IPS DF 6.9 (cell line): ENCODE measurements at places on chromosomes 2 and 18.

DNA sequence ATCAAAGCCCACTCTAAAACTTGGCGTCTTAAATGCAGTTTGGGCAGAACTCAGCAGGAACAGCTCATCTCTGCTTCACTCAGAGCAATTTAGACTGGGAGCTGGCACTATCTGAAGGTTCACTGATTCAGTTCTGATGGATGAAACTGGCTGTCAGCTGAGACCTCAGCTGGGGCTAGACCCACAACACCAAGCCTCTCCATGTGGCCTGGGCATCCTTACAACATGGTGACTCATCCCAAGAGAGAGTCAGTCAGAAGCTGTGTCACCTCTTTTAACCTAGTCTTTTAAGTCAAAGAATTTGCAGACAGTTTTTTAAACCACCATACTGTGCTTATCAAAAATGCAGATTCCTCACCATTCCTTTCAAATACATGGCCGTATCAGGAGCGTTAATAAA, 62.6 kb upstream of the ZNF397 start:
- H3K36me3 ChIP-seq = no peaks in the 10 kb centered on the region
- H3K4me1 ChIP-seq = peaks cover 2% of the 10 kb centered on the region; the same call in 1 of the 2 replicates
- no peak for DNase-seq
- H3K27ac ChIP-seq = no peak overlapping the region
- H3K27me3 ChIP-seq = no peaks in the 10 kb centered on the region

- H3K27ac ChIP-seq = no peak overlapping the region
- no peaks in the 10 kb centered on the region for H3K27me3 ChIP-seq
- H3K4me3 ChIP-seq = no peak overlapping the region
- no peaks in the 10 kb centered on the region for H3K36me3 ChIP-seq
- no peak for DNase-seq
- 0 out of 2 replicates have a peak, but pooled peaks cover 1% of the 10 kb centered on the region for H3K4me1 ChIP-seq
These were observed 55.3 kb downstream of the EDAR start for GRCh38 chr2:108933691-108934117.

DNA sequence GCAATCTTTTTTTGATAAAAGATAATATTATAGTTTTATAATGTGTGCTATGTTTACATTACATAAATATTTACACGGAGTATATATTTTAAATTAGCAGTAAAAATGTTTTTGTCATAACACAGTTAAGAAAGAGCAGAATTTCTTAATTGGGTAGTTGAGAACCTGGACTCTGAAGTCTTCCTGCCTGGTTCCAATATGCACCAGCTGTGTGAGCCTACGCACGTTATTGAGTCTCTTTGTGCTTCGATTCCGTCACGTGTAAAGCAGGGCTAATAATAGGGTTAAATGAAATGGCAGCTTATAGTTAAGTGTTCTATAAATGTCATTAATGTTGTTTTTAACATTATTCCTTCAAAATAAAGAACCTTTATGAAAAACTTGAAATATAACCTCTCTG, 1.2 kb upstream of the CCDC88A start:
- DNase-seq = no peak
- no peak overlapping the region for H3K27ac ChIP-seq
- no peak overlapping the region for H3K4me3 ChIP-seq
- H3K36me3 ChIP-seq = no peaks in the 10 kb centered on the region
- H3K27me3 ChIP-seq = no peaks in the 10 kb centered on the region

GRCh38 chr2:142254031-142254430, 123.2 kb upstream of the LRP1B start:
- H3K27ac ChIP-seq = no peak overlapping the region
- DNase-seq = no peak
- H3K4me3 ChIP-seq = no peak overlapping the region
- H3K36me3 ChIP-seq = no peaks in the 10 kb centered on the region

DNA sequence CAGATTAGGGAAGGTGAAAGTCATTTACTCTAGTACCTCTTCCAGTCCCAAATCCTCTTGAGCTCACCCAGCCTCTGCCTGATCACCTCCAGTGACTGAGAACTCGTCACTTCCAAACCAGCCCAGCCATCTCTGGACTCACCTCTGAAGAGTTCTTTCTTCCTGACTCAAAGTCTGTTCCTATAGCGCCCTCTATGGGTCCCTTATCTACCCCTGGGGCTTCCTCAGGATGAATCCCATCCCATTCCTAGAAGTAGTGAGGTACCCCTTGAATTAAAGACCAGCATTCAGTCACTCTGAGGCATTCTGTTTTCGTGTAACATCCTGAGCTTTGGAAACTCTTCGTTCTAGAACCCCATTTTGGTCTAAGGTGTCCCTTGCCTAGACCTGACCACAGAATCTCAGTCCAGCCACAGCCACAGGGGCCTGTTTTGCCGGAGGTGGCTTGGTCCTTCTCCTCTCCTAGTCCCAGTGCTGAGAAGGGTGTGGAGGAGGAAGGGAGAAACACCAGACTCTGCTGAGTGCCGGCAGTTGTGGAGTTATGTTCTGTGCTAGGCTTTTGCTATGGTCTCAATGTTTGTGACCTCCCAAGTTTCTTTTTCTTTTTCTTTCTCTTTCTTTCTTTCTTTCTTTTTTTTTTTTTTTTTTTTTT, 32.7 kb downstream of the SIX3 start:
- H3K27me3 ChIP-seq = no peaks in the 10 kb centered on the region
- DNase-seq = no peak
- H3K36me3 ChIP-seq = no peaks in the 10 kb centered on the region
- H3K4me3 ChIP-seq = no peak overlapping the region
- no peak overlapping the region for H3K27ac ChIP-seq
- peaks cover 3% of the 10 kb centered on the region; the same call in 1 of the 2 replicates for H3K4me1 ChIP-seq

DNA sequence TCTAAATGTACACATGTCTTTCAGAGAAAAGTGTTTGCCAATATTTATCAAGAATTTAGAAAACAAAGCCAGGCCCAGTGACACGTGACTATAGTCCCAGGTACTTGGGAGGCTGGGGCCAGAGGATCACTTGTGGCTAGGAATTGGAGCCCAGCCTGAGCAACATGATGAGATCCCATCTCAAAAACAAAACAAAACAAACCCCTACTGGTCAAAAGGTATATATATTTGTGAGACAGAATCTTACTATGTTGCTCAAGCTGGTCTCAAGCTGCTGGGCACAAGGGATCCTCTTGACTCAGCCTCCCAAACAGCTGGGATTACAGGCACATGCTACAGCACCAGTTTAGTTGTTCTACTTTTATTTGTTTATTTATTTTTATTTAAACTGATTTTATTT, 79.2 kb downstream of the ZDBF2 start:
- H3K27me3 ChIP-seq = no peaks in the 10 kb centered on the region
- no peaks in the 10 kb centered on the region for H3K4me1 ChIP-seq
- no peak overlapping the region for H3K27ac ChIP-seq
- no peak overlapping the region for H3K4me3 ChIP-seq
- no peak for DNase-seq

- peaks cover 2% of the 10 kb centered on the region; the same call in 1 of the 2 replicates for H3K4me1 ChIP-seq
- no peak overlapping the region for H3K4me3 ChIP-seq
- H3K27ac ChIP-seq = no peak overlapping the region
- no peaks in the 10 kb centered on the region for H3K27me3 ChIP-seq
These were observed 293.7 kb upstream of the HDAC4 start for GRCh38 chr2:239694487-239694886.

DNA sequence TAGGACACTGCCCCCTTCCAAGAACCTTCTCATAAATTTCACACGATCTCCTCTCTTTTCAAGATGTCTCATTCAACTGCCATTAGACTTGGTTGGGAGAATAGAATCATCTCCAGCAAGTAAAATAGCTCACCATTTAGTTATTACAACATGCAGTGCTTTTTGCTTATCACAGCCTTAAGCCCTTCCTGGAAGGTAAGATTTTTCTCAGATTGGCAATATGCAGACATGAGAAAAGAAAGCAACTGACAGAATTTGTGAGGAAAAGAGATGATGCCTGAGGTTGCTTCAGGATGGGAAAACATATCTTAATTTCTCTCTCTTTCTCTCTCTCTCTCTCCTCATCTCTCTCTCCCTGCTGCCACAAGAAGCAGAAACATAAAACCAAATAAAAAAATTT, 855.1 kb upstream of the ACVR2A start:
- H3K36me3 ChIP-seq = no peaks in the 10 kb centered on the region
- no peaks in the 10 kb centered on the region for H3K4me1 ChIP-seq
- no peak overlapping the region for H3K4me3 ChIP-seq
- H3K27me3 ChIP-seq = no peaks in the 10 kb centered on the region

GRCh38 chr2:120265006-120265405, 12.4 kb downstream of the RALB start:
- H3K36me3 ChIP-seq = no peaks in the 10 kb centered on the region
- no peak for DNase-seq
- H3K27ac ChIP-seq = no peak overlapping the region
- H3K4me3 ChIP-seq = no peak overlapping the region
- H3K4me1 ChIP-seq = no peaks in the 10 kb centered on the region; the same call in 1 of the 2 replicates
- no peaks in the 10 kb centered on the region for H3K27me3 ChIP-seq

- peak; percentile 31 for DNase-seq
- H3K27me3 ChIP-seq = no peaks in the 10 kb centered on the region
These were observed 23.1 kb upstream of the DSG3 start for GRCh38 chr18:31424383-31424988.

- no peak for DNase-seq
- H3K4me1 ChIP-seq = no peaks in the 10 kb centered on the region
These were observed 1509.0 kb downstream of the LRP1B start for GRCh38 chr2:140621583-140622362.

DNA sequence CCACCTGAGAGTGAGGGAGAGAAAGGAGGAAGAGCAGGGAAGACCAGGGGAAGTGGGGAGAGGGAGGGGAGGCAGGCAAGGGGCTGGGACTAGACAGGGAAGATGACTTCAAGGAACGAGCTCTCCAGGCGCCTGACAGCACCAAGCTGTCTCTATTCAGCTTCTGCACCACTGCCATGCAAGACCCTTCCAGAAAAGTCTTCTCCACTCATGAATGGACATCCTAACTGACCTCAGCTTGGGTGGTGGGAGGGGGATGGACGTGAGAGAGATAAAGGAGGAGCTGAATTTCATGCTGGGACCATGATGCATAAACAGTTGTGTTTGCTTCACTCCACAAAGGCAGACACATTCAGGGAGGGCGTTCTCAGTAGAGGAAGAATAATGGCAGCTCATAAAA, 206.4 kb upstream of the ARL4C start:
- DNase-seq = no peak
- H3K27me3 ChIP-seq = no peaks in the 10 kb centered on the region
- no peaks in the 10 kb centered on the region for H3K36me3 ChIP-seq
- H3K4me1 ChIP-seq = peaks cover 1% of the 10 kb centered on the region; the same call in 1 of the 2 replicates

GRCh38 chr2:61959381-61960293, 54.2 kb downstream of the COMMD1 start:
- H3K4me3 ChIP-seq = no peak overlapping the region
- H3K27me3 ChIP-seq = no peaks in the 10 kb centered on the region
- H3K36me3 ChIP-seq = no peaks in the 10 kb centered on the region

DNA sequence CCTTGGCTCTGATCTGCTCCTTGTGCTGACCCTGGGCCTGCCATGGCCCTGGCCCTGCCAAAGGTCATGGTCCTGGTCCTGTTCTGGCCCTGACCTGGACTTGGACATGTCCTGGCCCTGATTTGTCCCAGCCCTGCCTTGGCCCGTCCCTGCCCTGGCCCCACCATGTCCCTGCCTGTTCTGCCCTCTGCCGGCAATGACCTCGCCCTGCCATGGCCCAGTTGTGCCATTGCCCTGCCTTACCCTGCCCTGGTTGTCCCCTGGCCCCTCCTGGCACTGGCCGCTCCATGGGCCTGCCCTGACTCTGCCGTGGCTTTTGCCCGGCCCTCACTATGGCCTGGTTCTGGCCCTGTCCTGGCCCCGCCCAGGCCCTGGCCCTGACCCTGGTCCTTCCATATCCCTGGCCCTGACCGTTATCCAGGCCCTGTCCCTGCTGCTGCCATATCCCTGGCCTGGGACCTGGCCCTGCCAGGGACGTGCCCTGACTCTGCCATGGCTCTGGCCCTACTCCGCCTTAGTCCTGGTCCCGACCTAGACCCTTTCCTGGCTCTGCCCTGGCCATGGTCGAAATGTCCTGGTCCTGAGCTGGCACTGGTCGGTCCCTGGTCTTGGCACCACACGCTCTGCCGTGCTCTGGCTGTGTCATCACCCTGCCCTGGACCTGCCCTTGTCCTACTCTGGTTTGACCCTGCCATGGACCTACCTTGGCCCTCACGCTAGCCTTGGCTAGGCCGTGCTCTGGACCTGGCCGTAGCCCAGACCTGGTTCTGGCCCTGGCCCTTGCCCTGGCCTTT, 6.8 kb upstream of the ANKRD62 start:
- H3K4me1 ChIP-seq = no peaks in the 10 kb centered on the region
- no peaks in the 10 kb centered on the region for H3K27me3 ChIP-seq
- DNase-seq = no peak
- no peaks in the 10 kb centered on the region; the same call in 1 of the 2 replicates for H3K36me3 ChIP-seq
- H3K27ac ChIP-seq = no peak overlapping the region
- H3K4me3 ChIP-seq = no peak overlapping the region

DNA sequence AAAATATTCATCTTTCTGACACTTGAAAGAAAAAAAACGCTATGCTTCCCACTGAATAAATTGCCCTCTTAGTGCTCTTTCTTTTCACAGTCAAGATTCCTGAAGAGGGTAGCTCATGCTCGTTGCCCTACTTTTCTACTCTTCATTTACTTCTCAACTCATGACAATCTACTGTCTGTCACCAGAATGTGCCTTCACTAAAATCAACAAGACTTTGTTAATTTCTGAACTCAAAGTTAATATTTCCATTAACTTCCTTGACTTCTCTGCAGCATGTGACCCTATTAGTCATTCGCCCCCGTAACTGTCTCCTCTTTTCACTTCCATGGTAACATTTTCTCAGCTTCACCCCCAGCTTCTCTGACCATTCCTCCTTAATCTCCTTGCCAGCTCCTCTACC, 98.9 kb upstream of the MAPRE2 start:
- H3K36me3 ChIP-seq = no peaks in the 10 kb centered on the region
- H3K4me1 ChIP-seq = no peaks in the 10 kb centered on the region
- DNase-seq = no peak

DNA sequence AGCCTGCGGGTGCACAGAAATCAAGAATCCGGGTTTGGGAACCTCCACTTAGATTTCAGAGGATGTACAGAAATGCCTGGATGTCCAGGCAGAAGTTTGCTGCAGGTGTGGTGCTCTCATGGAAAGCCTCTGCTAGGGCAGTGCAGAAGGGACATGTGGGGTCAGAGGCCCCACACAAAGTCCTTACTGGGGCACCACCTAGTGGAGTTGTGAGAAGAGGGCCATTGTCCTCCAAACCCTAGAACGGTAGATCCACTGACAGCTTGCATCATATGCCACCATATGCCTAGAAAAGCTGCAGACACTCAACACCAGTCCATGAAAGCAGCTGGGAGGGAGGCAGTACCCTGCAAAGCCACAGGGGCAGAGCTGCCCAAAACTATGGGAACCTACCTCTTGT, 833.0 kb downstream of the TMEM182 start:
- no peaks in the 10 kb centered on the region for H3K27me3 ChIP-seq
- H3K4me1 ChIP-seq = no peaks in the 10 kb centered on the region
- DNase-seq = no peak

- H3K27me3 ChIP-seq = no peaks in the 10 kb centered on the region
- no peak for DNase-seq
- no peak overlapping the region for H3K4me3 ChIP-seq
- H3K27ac ChIP-seq = no peak overlapping the region
- H3K36me3 ChIP-seq = no peaks in the 10 kb centered on the region
These were observed 157.3 kb upstream of the MMADHC start for GRCh38 chr2:149744865-149745264.
